T-cell (primary cell): ENCODE measurements at places on chromosomes 5 and 9.

GRCh38 chr9:136773386-136774044 is 9.2 kb upstream of the LCN15 start:
- no peak overlapping the region for H3K27ac ChIP-seq
- peaks cover 31% of the 10 kb centered on the region for H3K27me3 ChIP-seq
- H3K4me1 ChIP-seq = no peaks in the 10 kb centered on the region
- no peak for DNase-seq
- no peak overlapping the region for H3K4me3 ChIP-seq

DNA sequence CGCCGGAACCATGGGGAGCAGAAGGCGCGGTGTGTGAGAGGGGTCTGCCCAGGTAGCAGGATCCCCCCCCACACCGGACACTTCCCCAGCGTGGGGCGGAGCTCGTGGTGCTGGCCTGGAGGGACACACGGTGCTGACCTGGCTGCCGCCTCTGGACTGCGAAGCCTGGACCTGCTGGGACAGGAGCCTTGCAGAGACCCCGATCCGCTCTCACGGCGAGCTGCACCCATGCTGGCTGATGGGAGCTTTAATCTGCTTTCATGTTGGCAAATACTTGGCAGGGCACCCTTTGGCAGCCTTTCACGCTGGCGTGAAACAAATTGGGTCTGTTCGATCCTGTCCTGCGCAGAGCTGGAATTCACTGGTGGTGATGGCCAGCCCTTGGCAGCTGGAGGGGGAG is 7.4 kb downstream of the NKD2 start:
- no peak overlapping the region for H3K4me3 ChIP-seq
- no peaks in the 10 kb centered on the region for H3K4me1 ChIP-seq
- no peak for DNase-seq
- no peaks in the 10 kb centered on the region for H3K36me3 ChIP-seq

DNA sequence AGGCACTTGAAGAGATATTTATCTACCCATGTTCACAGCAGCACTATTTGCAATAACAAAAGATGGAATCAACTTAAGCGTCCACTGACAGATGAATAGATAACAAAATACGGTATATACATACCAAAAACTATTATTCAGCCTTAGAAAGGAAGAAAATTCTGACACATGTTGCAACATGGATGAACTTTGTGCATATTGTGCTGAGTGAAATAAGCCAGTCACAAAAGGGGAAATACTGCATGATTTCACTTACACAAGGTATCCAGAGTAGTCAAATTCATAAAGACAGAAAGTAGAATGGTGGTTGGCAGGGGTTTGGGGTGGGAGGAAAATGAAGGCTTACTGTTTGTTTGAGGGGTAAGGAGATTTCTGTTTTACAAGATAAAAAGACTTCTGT is 66.0 kb downstream of the FBN2 start:
- no peak overlapping the region for H3K27ac ChIP-seq
- no peak overlapping the region for H3K4me3 ChIP-seq
- DNase-seq = no peak
- H3K4me1 ChIP-seq = no peaks in the 10 kb centered on the region
- no peaks in the 10 kb centered on the region for H3K27me3 ChIP-seq
- H3K36me3 ChIP-seq = no peaks in the 10 kb centered on the region

DNA sequence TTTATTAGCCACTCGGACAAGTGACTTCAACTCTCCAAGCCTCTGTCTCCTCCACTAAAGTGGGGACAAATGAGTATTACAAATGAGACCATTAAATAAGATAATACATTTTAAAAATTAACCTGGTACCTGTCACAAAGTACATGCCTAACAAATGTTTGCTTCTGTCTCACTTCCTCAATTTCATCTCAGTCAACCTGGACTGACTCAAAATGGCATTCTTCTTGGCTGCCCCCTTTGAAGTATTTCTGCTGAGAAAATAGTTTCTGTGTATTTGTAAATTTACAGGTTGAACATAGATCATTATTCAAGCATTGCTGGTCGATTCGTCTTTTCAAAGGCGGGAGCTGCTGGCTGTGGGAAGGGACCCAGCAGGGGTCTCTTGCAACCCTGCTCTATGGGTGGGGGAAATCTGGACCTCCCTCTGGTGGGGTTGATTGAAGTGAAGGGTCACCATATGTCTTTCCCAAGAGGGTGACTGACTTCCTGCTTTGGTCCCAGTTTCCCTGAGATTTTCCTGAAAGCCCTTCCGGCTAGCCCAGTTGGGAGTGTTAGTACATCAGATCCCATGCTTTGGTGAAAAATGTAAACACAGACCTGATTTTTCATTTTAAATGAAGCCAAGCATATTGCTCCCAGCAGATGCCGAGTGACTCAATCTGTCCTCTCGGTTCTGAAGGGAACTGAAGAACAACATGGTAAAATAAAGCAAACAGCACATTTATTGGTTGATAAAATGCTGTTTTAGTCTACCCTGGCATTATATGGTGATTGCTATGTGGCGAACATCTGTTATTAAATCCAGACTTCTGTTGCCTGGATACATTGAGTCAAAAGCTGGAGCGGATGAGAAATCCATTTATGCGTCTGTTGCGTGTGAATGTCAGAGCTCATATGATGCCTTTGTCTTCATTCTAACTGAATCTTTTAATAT is 73.0 kb downstream of the KCNIP1 start:
- H3K27ac ChIP-seq = no peak overlapping the region
- H3K4me3 ChIP-seq = no peak overlapping the region
- H3K36me3 ChIP-seq = no peaks in the 10 kb centered on the region
- H3K4me1 ChIP-seq = no peaks in the 10 kb centered on the region
- H3K27me3 ChIP-seq = peaks cover 11% of the 10 kb centered on the region
- no peak for DNase-seq

DNA sequence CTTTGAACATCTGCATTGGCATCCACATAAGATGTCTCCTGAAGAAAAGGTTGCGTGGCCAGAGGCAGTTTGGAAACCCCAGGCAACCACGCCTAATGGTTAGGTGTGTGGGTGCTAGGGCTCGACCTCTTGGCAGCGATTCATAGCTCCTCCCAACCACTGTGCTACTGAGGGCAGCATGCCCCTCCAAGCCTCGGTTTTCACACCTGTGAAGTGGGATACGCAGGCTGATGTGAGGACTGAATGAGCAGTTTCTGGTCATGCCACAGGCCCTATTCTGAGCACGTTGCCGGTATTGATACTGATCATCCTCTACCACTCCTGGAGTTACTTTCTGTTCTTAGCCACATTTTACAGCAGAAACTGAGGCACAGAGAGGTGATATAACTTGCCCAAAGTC is 19.1 kb downstream of the NDST1 start:
- no peaks in the 10 kb centered on the region for H3K36me3 ChIP-seq
- DNase-seq = no peak
- H3K4me3 ChIP-seq = no peak overlapping the region
- no peak overlapping the region for H3K27ac ChIP-seq

DNA sequence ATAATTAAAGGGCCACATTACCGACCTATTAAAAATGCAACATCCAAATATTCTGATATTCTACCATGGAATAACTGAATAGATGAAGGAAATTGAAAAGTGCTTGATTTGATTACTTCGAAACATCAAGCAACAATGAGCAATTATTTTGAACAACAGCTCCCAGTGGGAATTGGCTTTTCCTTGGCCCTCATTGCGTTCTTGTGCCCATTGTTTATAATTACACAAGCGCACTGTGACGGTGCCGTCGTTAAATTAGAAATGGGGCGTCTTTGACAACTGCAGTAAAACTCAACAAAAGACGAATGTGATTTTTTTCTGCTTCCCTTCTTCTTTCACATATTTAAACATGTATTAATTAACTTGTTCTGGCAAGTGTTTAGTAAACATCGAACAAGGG is 61.6 kb downstream of the CDH6 start:
- H3K4me1 ChIP-seq = no peaks in the 10 kb centered on the region
- no peak overlapping the region for H3K4me3 ChIP-seq
- no peaks in the 10 kb centered on the region for H3K27me3 ChIP-seq
- DNase-seq = no peak
- H3K27ac ChIP-seq = no peak overlapping the region

DNA sequence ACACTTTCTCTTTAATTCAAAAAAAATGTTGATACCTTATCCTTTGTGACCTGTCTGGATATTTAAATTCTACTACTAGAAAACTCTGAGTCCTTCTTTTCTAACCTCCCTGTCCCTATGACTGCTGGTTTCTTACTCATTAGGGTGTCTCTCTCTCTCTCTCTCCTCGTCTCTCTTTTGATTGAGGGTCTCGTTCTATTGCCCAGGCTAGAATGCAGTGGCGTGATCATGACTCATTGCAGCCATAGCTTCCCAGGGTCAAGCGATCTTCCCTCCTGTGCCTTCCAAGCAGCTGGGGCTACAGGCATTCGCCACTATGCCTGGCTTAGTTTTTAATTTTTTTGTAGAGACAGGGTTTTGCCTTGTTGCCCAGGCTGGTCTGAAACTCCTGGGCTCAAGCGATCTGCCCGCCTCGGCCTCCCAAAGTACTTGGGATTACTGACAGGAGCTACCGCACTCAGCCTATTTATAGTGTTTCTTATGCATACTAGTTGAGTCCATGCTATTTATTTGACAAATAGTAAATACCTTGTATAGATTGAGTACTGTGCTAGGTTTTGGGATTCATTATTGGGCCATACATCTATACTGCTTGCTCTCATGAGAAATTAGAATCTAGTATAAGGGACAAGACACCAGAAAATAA is 61.9 kb downstream of the NSD1 start:
- H3K4me3 ChIP-seq = no peak overlapping the region
- no peaks in the 10 kb centered on the region for H3K27me3 ChIP-seq

- DNase-seq = no peak
- no peaks in the 10 kb centered on the region for H3K36me3 ChIP-seq
- no peaks in the 10 kb centered on the region for H3K27me3 ChIP-seq
- H3K4me1 ChIP-seq = no peaks in the 10 kb centered on the region
- no peak overlapping the region for H3K4me3 ChIP-seq
Measured at GRCh38 chr9:109868722-109869121, 88.7 kb downstream of the PALM2AKAP2 start.

- H3K4me3 ChIP-seq = no peak overlapping the region
- no peak for DNase-seq
- H3K4me1 ChIP-seq = peaks cover 1% of the 10 kb centered on the region
- no peak overlapping the region for H3K27ac ChIP-seq
Measured at GRCh38 chr5:140169410-140169809, 5.6 kb upstream of the CYSTM1 start.

- no peaks in the 10 kb centered on the region for H3K4me1 ChIP-seq
- no peak overlapping the region for H3K4me3 ChIP-seq
- no peaks in the 10 kb centered on the region for H3K27me3 ChIP-seq
- no peaks in the 10 kb centered on the region for H3K36me3 ChIP-seq
Measured at GRCh38 chr9:100515578-100516494, 42.9 kb downstream of the TMEFF1 start.

DNA sequence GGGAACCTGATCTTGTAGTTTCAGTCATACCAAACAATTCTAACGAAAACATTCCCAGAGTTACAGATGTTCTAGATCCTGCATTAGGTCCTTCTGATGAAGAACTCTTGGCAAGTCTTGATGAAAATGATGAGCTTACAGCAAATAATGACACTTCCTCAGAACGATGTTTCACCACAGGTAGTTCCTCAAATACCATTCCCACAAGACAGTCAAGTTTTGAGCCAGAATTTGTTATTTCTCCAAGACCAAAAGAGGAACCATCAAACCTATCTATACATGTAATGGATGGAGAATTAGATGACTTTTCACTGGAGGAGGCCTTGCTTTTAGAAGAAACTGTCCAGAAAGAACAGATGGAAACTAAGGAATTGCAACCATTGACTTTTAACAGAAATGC is 21.0 kb downstream of the RMI1 start:
- peaks cover 3% of the 10 kb centered on the region for H3K4me1 ChIP-seq
- H3K4me3 ChIP-seq = no peak overlapping the region
- H3K27ac ChIP-seq = no peak overlapping the region
- H3K36me3 ChIP-seq = no peaks in the 10 kb centered on the region
- no peak for DNase-seq

GRCh38 chr5:33539212-33539611 is 98.4 kb downstream of the TARS1 start:
- H3K27me3 ChIP-seq = peaks cover 12% of the 10 kb centered on the region
- no peaks in the 10 kb centered on the region for H3K4me1 ChIP-seq
- no peaks in the 10 kb centered on the region for H3K36me3 ChIP-seq
- H3K27ac ChIP-seq = no peak overlapping the region

- no peaks in the 10 kb centered on the region for H3K36me3 ChIP-seq
- no peak overlapping the region for H3K4me3 ChIP-seq
- H3K4me1 ChIP-seq = no peaks in the 10 kb centered on the region
- H3K27ac ChIP-seq = no peak overlapping the region
Measured at GRCh38 chr9:94083384-94083783, 880 bp upstream of the PTPDC1 start.

- H3K27me3 ChIP-seq = no peaks in the 10 kb centered on the region
- DNase-seq = no peak
- H3K36me3 ChIP-seq = no peaks in the 10 kb centered on the region
- peaks cover 7% of the 10 kb centered on the region for H3K4me1 ChIP-seq
Measured at GRCh38 chr9:71648453-71648852, 119.9 kb downstream of the CEMIP2 start.

DNA sequence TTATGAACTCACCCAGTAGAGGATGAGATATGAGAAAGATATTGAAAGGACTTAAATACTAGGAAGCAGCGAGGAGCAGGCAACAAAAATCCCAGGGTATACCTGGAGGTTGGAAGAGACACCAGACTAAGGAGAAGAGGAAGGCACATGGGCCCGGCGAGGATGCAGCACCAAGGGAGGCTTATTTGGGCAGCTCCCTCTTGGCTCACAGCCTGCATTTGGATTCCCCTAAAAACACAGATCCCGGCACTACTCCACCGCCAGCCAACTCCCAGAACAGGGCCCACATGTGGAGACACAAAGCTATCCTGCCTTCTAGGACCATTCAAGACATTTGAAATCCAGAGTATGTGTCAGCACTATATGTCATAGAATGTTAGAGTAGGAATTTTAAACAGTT is 199.8 kb upstream of the FBXL7 start:
- no peaks in the 10 kb centered on the region for H3K4me1 ChIP-seq
- no peaks in the 10 kb centered on the region for H3K27me3 ChIP-seq
- no peak for DNase-seq

DNA sequence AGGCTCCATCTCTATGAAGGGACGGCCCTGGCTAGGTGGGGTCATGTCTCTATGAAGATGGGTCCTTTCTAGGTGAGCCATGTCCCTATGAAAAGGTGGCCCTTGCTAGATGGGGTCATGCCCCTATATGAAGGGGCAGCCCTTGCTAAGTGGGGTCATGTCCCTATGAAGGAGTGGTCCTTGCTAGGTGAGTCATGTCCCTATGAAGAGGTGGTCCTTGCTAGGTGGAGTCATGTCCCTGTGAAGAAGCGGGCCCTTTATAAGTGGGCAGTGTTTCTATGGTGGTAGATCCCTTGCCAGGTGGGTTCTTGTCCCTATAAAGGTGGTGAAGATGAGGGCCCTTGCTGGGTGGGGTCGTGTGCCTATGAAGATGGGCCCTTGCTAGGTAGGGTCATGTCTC is 283.0 kb upstream of the IRX2 start:
- no peak for DNase-seq
- no peaks in the 10 kb centered on the region for H3K4me1 ChIP-seq
- H3K27ac ChIP-seq = no peak overlapping the region
- no peak overlapping the region for H3K4me3 ChIP-seq

GRCh38 chr9:10678790-10679189 is 66.0 kb upstream of the PTPRD start:
- no peaks in the 10 kb centered on the region for H3K36me3 ChIP-seq
- no peaks in the 10 kb centered on the region for H3K4me1 ChIP-seq
- H3K27me3 ChIP-seq = no peaks in the 10 kb centered on the region
- DNase-seq = no peak

- no peaks in the 10 kb centered on the region for H3K4me1 ChIP-seq
- peaks cover 13% of the 10 kb centered on the region for H3K27me3 ChIP-seq
- no peak overlapping the region for H3K4me3 ChIP-seq
- no peak overlapping the region for H3K27ac ChIP-seq
- DNase-seq = no peak
Measured at GRCh38 chr5:77204967-77205366, 5.5 kb upstream of the PDE8B start.
